ENCODE measurements at places on chromosomes 1 and 21.

- DNase-seq, result peak; percentile 63
Observed at GRCh38 chr1:234114648-234115307, 210.3 kb downstream of the SLC35F3 start.

- DNase-seq, result no peak
Observed at GRCh38 chr21:34552360-34553098, 40.5 kb upstream of the KCNE1 start.

- no peak for DNase-seq
Observed at GRCh38 chr1:160216301-160216700, 11.1 kb downstream of the PEA15 start.

DNA sequence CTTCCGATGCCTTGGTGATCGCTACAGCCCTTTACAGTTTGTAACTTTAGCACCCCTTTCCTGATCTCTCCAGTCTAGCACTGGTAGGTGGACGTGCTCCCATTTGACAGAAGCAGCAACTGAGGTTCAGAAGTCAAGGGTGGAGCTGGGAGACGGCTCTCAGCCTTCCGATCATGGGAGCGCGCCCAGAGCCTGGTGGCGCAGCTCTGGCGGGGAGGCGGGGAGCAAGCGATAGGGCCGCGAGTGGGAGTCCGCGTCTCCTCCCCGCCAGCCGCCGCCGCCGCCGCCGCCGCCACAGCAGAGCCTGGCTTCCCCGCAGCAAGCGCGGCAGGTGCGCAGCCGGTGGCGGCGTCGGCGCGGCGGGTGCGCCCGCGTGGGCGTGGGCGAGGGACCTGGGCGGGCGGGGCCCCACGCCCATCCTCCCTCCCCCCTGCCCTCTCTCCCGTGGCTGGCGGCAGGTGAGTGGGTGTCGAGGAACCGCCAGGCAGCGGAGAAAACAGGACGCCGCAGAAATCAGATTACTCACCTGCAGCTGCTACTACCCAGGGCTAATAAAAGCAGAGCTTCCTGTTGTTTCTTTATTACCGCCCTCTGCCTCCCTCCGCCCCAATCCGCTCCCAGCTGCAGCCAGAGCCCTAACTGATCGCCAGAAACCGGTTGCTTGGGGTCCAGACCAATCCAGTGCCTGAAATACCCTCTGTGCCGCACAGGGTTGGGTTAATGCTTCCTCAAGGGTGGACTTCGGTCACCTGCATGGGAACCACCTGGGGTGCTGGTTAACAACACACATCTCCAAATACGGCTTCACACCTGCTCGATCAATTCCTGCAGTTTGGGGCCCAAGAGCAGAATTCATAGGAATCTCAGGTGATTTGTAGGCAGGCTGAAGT is 60.2 kb upstream of the ID3 start:
- DNase-seq, result peak; percentile 24

GRCh38 chr1:198113342-198113750 is 43.5 kb upstream of the NEK7 start:
- no peak for DNase-seq

- DNase-seq, result peak; percentile 79
Observed at GRCh38 chr1:160567858-160568682, 11.2 kb downstream of the CD84 start.

DNA sequence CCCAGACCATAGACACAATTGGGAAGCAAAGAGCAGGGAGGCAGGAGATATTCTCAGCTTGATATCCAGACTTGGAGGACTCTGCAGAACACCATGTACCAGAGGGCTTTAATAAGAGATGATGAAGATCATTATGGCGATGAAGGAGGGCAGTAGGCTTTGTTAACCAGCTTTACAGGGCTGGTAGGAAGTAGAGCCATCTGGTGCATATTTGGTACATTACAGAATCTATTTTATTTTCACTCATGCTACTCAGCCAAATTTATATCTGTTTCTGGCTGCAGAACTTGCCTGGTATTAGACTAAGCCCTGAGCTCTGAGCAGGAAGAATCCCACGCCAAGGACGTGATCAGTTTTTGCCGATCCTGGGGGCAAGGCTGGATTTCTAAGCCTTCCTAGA is 61.8 kb upstream of the SYT6 start:
- no peak for DNase-seq

DNA sequence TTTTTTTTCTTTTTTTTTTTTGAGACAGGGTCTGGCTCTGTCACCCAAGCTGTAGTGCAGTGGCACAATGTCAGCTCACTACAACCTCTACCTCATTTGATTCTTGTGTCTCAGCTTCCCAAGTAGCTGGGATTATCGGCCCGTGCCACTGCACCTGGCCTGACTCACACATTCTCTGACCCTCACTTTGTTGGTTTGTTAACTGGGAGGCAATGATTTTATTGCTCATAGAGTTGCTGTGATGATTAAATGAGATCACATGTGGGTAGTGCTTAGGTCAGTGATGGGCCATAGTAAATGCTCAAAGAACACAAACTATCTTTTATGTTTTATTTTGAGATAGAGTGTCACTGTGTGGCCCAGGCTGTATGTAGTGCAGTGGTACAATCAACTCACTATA is 47.3 kb upstream of the SSBP3 start:
- DNase-seq, result no peak

DNA sequence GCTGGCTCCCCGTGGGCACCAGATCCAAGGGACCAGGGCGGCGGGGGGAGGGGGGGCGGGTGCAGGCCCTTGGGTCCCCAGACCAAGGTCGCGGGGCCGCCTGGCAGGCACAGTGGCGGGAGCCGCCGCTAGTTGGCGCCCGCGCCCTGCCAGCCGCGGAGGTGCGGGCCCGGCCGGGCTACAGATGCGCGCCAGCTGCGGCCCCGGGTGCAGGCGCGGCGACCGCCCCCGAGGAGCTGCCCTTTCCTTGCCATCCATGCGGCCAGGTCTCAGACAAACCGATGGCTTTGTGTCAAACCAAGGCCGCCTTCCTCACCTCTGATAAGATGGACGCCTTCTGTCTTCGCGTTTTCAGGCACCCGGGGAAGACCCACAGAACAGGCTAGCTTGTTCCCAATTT is 2.2 kb upstream of the RUNX3 start:
- peak; percentile 63 for DNase-seq

GRCh38 chr21:32812035-32812434 is 40.5 kb upstream of the PAXBP1 start:
- DNase-seq, result no peak

DNA sequence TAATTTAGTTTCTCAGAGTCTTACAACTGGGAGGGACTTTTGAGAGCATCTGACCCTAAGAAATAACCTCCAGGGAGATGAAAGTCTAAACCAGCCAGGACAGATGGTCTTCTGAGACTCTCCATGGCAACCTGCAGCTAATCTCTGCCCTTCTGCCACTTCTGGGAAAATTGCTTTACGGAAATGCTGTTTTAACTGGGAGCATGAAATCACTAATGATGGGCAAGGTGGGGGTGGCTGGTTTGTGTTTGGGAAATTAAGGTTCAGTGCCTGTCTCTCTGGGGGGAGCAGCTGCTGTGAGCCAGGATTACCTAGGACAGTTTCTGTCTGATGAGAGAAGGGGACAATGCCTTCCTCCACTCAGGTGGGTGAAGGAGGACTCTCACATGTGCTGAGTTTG is 33.2 kb downstream of the ROR1 start:
- no peak for DNase-seq

GRCh38 chr1:112397841-112398240 is 1.8 kb downstream of the CTTNBP2NL start:
- DNase-seq, result no peak

DNA sequence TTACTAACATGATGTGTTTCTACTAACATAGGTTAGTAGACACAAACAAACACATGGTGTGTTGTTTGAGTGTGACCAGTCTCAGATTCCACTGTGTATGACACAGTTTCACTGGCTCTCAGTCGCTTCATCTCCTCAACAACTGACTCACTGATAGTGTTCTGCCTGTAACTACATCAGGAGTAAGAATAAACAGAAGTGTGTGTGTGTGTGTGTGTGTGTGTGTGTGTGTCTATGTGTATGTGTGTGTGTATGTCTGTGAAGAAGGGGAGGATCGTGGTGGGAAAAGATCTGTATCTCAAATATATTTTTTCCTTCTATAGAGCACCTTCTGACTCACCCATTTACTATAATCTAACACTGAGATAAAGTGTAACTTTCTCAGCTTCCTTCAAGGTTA is 391.0 kb downstream of the PTPRC start:
- no peak for DNase-seq

DNA sequence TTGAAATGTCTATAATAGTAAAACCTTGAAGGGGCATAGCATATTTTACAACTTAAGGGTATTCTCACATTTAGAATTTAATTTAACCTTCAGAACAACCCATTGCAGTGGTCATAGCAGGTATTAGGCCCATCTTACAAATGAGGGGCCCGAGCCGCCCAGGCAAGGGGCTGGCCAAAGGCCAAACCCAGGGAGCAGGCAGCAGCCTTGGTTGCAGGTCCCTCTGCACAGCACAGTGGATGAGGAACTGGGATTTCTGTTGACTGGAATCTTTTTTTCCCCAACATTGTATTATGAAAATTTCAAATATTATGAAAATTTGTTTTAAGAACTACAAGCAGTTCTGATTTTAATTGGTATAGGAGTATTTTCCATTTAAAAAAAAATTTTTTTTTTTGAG is 33.2 kb downstream of the CCSAP start:
- DNase-seq, result no peak

DNA sequence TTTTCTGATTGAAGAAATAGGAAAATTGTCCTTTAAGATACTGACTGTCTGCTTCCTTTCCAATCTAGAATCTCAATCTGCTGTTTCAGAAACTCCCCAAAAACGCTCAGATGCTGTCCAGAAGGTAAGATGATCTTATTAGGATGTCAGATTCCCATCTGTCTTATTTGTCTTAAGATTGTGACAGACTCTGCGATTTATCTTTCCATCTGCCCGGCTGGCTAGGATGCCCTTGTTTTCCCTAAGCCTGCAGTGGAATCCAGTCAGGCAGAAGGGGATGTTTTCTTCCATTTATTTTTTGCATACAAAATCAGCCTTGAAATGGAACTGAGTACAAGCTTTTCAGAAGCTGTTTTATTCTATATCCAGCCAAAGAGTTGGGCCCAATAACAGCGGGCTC is 96.5 kb downstream of the FMN2 start:
- DNase-seq, result no peak

- DNase-seq, result no peak
Observed at GRCh38 chr1:174190691-174191199, 31.4 kb downstream of the RABGAP1L start.

DNA sequence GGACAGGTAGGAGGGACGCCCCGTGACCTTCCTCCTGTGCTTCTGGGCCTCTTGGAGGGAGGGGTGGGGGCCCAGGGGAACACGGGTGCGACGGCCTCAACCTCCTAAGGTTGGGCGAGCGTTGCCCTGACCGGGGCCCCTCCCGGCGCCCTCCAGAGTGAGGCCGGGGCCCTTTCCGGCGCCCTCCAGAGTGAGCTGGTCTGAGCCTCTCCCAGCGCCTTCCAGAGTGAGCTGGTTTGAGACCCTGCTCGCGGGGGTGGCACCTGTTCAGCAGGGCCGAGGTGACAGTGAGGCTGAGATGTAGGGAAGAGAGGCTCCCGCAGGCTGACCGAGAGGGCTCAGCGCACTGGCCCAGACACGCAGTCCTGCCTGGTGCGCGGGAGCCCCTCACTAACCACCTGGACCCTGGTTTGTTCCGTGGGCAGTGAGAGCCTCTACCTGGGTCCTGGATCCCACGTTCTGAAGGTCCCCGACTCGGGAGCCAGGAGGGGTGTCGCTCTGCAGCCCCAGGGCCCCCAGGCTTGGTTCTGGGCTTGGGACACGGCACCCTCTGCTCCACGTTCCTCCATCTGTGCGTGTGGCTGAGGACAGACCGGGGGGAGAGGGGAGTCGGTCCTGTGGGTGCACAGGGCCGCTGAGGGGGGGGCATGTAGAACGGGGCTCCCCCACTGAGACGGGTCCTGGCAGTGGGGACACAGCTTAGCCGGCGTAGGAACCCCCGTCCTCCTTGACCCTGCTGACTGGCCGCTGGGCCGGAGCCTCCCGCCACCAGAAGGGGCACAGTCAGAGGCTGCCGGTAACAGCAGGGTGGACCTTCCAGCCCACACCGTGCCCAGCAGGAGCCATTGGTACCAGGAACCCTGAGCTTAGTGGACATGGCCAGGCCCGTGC is 1.4 kb downstream of the COL6A1 start:
- DNase-seq, result no peak

DNA sequence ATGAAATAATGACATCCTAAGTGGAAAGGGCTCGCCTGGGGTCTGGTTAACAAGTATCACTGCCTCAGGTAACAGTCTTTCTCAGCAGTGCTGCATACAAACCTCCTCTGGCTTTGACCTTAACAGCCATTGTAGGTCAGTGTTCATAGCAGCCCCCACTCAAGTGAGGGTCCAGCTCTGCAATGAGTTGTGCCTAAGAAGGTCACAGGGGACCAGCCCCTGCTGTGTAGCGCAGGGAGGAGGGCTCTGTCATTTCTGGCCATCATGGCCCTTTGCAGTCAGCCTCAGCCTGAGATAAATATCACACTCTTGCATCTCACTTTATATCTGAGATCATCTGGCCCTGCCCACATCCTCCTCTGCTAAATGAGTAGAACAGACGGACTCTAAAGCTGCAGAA is 18.1 kb upstream of the MYSM1 start:
- DNase-seq, result no peak

DNA sequence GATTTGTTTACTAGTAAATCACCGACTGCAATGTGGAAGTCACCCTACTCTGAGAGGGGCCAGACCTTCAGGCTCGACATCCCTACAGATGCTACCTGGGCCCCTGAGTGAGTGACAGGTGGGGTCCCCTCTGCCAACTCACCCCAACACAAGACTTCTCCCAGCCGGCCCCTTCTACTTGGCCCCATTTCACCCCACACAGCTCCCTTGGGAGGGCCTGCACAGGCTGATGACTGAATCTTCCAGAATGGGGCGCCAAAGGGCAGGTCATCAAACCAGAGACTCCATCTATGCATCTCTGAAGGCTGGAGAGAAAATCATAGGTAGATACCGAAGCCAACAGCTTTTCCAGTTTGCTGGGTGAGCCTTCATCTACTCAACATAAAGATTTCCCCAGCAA is 9.4 kb upstream of the S100A8 start:
- no peak for DNase-seq

DNA sequence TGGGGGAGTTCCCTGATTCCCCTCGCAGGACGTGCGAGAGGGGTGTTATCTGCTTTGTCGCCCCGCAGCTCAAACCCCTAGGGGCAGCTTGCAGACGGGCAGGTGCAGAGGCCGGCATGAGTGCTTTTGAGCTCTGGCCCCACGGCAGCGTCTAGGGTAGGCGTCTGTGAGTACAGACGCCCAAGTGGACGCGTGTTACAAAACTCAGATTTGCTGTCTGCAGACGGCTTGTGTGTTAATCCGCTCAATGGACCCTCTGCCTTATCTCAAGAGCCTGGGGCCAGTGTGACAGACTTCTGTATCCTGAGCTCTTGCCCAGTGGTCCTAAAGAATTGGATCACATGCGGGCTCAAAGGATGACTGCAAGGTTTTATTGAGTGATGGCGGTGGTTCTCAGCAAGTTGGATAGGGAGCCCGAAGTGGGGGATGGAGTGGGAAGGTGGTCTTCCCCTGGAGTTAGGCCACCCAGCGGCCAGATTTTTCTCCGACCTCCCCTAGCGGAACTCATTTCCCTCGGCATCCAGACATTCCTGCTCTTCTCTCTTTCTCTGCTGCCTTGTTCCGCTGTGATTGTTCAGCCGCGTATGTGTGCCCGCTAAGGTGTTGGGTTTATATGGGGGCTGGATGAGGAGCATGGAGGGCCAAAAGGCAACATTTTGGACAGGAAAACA is 9.4 kb downstream of the CFHR4 start:
- DNase-seq, result no peak

GRCh38 chr1:116990612-116991151 is 10.9 kb upstream of the CD101 start:
- DNase-seq, result peak; percentile 79

GRCh38 chr1:244349103-244349531 is 102.6 kb downstream of the ADSS2 start:
- DNase-seq, result no peak
